ENCODE measurements at places on chromosomes 4 and X. TPM values are rescaled to one million over a fixed set of nuclear protein-coding genes. Genes with fewer than 3 reads are reported as not detected.

Gene ABCG2
- 14.8 TPM for polyA plus RNA-seq

Gene GLRB
- polyA plus RNA-seq = 6.0 TPM

Gene MAGEC3
- polyA plus RNA-seq = 0.78 TPM

Gene DKK2
- 2.4 TPM for polyA plus RNA-seq

Gene PDCL2
- polyA plus RNA-seq = not detected

Gene GPRASP2
- polyA plus RNA-seq = 38.7 TPM

Gene FGF2
- polyA plus RNA-seq = 9.1 TPM

Gene SLIT2
- polyA plus RNA-seq = 171 TPM

Gene ITIH6
- polyA plus RNA-seq = 0.11 TPM

Gene NEUROG2
- not detected for polyA plus RNA-seq

Gene PAGE4
- polyA plus RNA-seq = not detected

Gene STPG2
- polyA plus RNA-seq = 0.14 TPM

Gene SMIM10L2A
- 7.6 TPM for polyA plus RNA-seq

Gene NSUN7
- 15.0 TPM for polyA plus RNA-seq

Gene GYPA
- polyA plus RNA-seq = 26.4 TPM

Gene CFAP47
- polyA plus RNA-seq = 3.0 TPM

Gene BEND2
- polyA plus RNA-seq = 0.18 TPM

Gene APEX2
- 13.5 TPM for polyA plus RNA-seq

Gene PABPC5
- polyA plus RNA-seq = 6.8 TPM

Gene PDGFRA
- polyA plus RNA-seq = 125 TPM

Gene P2RY8
- 0.58 TPM for polyA plus RNA-seq

Gene MID1
- polyA plus RNA-seq = 15.6 TPM

Gene KLB
- 0.19 TPM for polyA plus RNA-seq

Gene AASDH
- 31.5 TPM for polyA plus RNA-seq

Gene PDZD4
- 10.8 TPM for polyA plus RNA-seq

Gene F11
- polyA plus RNA-seq = 0.41 TPM

Gene SOWAHD
- 0.56 TPM for polyA plus RNA-seq

Gene YY2
- 4.1 TPM for polyA plus RNA-seq

Gene RNF150
- 15.3 TPM for polyA plus RNA-seq

Gene CCDC158
- 0.90 TPM for polyA plus RNA-seq

Gene DAPP1
- polyA plus RNA-seq = 3.4 TPM

Gene FGB
- polyA plus RNA-seq = 0.09 TPM

Gene CENPVL2
- not detected for polyA plus RNA-seq

Gene TENM3
- 2.6 TPM for polyA plus RNA-seq

Gene AFM
- 0.29 TPM for polyA plus RNA-seq

Gene DSPP
- not detected for polyA plus RNA-seq

Gene WNK3
- 6.2 TPM for polyA plus RNA-seq

Gene TLR10
- 1.1 TPM for polyA plus RNA-seq

Gene MAGEA4
- not detected for polyA plus RNA-seq

Measured in right lung (tissue), 10 donors.